ENCODE measurements at places on chromosomes 2 and 18.

- no peak for DNase-seq
These were observed 73.9 kb upstream of the TAF1B start for GRCh38 chr2:9769171-9770005.

- DNase-seq = peak; percentile 38
These were observed 72.0 kb upstream of the TMEM178A start for GRCh38 chr2:39593439-39594393.

GRCh38 chr2:109463891-109464290 is 149.9 kb downstream of the SEPTIN10 start:
- no peak for DNase-seq

- no peak for DNase-seq
These were observed 98.8 kb upstream of the EML6 start for GRCh38 chr2:54624591-54625071.

DNA sequence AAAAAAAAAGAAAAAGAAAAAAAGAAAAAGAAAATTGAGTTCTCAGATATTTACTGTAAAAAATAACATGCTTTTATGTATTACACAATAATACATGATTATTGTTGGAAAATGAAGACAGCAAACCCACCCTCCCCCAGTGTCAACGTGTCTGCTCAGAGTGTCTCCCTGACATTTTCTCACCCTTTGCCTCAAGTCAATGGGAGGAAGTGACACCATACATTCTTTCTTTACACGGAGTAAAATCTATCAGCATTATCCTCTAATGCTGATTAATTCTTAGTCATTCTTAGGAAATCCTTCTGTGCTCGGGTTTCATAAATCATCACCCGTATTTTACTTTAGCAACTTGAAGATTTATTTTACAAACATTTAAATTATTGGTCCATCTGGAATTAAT is 32.0 kb downstream of the CTAGE1 start:
- DNase-seq = no peak

DNA sequence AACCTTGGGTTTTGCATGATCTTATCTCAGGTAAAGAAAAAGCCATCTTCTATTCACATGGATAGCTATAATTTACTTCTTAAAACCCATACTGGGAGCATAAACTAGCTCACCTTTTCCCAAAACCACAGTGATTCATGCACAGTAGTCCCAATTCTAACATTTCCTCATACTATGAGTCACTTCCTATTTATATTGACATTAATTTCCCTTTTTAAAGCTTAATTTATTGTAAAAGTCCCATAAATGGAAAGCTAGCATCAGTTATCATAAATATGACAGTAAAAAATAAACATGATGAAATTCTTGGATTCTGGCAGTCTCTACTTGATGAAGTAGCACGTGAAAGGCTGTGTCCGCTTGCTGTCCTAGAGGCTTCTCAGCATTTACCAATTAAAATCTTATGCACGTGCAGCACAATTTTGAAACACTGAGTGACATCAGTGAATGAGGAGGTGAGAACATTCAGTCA is 180.1 kb downstream of the CDH2 start:
- no peak for DNase-seq

- no peak for DNase-seq
These were observed 60.8 kb downstream of the RHOB start for GRCh38 chr2:20507711-20508110.

DNA sequence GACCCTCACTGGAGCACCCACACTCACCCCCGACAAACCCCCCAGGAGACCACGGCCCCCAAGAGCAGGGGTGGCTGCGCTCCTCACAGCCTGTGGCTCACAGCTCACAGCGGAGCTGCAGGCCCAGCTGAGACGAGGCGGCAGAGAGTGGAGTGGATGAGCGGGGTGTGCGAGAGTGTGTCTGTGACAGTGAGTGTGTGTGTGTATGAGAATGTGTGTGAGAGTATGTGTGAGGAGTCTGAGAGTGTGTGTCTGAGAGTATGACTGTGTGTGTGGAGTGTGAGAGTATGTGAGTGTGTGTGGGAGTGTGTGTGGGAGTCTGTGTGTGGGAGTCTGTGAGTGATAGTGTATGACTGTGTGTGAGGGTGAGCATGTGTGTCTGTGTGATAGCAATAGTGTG is 55.3 kb upstream of the ID2 start:
- no peak for DNase-seq

GRCh38 chr2:187532333-187533120 is 21.7 kb downstream of the TFPI start:
- no peak for DNase-seq

DNA sequence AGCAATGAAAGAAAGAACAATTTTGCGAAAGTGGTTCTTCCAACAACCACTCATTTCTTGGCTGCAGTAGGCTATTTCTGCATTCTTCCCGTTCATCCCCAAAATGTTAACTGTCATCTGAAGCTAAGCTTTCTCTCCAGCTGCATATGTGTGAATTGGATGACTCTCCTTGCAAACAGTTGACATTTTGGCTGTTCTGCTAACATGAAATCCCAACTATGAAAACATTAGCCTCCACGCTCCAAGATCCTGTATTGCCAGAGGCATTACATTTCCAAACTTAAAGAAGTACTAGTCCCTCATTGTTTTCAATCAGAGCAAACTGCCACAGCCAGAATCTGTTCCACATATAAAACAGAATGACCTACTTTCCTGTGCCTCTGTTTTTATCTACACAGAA is 88.5 kb downstream of the TGIF1 start:
- no peak for DNase-seq

DNA sequence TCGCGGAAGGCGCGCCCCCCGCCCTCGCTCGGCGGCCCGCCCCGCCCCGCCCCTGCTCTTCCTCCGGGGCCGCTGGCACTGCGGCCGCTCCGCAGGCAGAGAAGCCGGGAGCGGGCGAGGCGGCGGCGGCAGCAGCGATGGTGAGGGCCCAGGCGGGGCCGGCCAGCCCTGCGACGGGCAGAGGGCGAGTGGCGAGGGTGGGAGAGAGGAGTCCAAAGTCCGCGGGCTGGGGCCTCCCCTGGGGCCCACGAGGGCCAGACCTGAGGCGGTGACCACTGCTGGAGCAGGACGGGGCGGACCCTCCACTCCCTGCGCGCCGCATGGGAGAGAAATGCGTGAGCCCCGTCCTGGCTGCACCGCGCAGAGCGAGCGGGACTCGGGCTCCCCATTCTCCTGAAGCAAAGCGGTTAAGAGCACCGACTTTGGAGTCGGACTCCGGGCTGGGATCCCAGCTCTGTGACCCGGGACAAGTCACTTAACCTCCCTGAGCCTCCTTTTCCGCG is at the start of gene VAMP5:
TSS of gene VAMP5 (plus strand) at position 78 of the 503 bp plus-strand sequence. CDS start at position 138, 60 bp downstream.
- DNase-seq = peak; percentile 37

- DNase-seq = no peak
These were observed 1.8 kb downstream of the NGEF start for GRCh38 chr2:233011268-233011650.

- DNase-seq = no peak
These were observed 267.6 kb upstream of the THSD7B start for GRCh38 chr2:136497709-136498108.

DNA sequence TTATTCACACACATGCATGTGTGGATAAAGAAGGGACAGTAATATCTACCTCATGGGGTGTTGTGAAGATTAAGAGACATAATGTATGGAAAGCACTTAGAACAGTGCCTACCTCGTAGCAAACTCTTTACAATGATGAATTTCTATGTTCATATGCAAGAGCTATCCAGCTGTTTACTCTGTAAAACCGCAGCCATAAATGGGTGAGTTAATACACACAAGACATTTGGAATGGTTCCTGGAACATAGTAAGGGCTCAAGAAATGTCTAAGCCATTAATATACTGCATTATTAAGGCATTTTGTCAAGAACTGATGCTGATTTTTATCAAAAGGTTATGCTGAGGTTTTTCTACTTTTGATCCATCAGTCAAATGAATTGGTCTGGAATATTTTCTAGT is 1076.2 kb downstream of the TSN start:
- DNase-seq = no peak

GRCh38 chr2:120988700-120989511 is 253.2 kb downstream of the GLI2 start:
- DNase-seq = no peak

DNA sequence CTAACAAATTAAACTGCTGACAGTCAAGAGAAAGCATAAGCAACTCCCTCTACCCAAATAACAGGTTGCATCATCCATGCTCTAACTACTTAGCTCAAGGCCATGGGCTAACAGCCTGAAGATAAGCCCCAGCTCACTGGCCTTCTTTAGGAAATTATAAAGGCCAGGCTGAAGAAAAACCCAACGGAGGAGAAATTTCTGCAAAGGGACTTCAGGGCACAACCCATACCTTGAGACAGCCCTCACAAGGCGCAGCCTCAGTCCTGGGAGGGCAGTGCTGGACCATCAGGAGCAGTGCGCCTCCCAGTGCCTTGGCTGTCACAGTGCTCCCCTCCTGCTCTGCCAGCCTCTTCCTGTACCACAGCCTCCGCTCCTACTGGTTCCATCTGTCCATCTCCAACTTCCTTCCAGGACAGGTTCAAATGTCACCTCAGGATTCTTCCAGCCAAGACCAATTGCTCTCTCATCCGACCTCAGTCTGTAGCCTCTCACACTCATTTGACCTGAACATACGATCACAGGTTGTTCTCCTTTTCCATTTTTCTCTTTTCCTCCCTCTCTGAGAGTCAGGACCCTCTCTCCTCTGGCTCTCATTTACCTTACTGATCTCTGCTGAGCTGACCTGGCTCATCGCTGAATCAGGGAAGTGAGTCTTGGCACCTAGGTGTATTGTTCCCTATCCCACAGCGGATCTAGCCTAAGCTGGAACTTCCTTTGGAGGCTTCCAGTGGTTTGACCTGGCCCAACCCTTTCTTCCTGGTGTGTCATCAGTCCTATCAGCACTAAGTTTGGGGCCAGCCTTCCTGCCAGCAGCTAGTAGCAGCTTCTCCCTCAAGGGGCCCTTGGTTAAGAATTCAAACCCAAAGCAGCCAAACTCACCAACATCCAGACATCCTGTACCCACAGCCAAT is 1.9 kb downstream of the MCFD2 start:
- DNase-seq = peak; percentile 45

- no peak for DNase-seq
These were observed 440.5 kb downstream of the NBAS start for GRCh38 chr2:15120631-15121030.

DNA sequence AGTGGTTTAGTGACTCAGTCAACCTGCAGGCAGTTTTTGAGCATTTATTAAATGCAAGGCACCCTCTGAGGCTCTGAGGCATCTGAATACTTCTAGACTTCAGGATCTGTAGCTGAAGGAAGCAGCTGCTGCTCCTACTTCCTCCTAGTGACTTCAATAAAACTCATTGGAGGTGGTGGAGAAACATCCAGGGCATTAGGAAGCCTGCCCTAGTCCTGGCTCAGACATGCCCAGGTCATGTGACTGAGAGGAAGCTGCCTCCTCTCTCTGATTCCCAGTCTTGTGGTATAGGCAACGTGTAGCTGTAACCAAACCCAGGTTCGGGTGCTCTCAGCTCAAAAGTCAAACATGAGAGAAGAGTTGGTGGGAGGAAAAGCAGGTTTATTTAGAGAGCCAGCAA is 287.2 kb upstream of the GYPC start:
- DNase-seq = no peak

DNA sequence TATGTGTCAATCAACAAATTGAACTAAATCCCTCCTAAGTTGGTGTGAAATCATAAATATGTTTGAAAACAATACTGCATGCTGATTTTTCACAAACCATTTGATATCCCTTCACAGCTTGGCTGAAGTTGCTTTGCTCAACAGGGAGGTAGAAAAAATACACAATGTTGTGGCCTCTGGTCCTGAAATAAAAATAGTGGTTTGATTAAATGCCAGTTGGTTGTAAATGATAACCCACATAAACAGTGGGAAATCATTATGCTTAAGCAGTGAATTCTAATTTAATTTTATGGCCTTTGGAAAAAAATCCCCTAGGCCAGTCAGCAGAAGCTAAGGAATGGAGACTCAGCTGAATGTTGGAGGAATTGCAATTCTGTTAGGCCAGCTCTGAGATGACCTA is 359.4 kb upstream of the CWC22 start:
- DNase-seq = no peak

DNA sequence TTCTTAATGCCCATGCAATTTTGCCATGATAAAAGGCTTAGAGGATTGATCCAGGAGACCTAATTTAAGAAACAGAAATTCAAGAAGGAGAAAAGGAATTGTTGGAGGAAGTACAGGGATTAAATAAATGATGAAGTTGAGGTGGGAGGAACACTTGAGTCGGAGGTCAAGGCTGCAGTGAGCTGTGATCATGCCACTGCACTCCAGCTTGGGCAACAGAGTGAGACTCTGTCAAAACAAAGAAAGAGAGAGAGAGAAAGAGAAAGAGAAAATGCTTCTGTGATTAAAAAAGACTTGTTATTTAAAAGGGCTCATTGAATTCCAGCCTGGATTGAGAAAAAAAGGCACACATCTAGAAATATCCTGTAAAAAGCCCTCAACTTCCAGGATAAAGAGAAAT is 123.2 kb downstream of the B3GNT2 start:
- no peak for DNase-seq

DNA sequence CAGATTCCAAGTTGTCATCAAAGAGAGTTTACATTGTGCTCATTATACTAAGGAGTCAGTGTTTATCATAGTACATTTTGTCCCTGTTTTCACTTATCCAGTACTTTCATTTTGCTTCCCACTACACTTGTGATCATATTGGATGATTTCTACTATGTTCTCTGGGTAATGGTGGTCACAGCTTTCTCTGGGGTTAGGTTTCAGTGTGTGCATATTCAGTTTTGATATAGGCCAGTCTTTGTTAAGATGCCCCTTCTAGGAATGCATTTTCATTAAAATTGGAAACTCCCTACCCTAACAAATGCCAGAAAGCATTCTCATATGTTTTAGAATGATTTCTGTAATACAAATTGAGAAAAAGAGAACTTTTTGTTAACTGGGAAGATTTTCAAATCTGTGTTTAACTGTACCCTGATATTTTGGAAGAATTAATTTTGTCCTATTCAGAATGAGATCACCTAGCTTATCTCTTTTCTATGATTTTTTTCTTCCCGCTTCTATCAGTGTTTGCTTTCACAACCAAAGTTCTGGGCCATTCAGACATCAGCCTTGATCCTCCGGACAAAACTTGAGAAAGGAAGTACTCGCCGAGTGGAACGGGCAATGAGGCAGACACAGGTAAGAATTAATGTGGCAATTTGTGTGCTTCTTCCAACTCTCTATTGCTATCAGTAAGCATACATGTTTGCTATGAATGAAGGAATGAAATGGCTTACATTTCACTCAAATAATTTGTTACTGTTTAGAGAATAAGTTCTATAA is 74.6 kb downstream of the TTC27 start:
- DNase-seq = no peak

DNA sequence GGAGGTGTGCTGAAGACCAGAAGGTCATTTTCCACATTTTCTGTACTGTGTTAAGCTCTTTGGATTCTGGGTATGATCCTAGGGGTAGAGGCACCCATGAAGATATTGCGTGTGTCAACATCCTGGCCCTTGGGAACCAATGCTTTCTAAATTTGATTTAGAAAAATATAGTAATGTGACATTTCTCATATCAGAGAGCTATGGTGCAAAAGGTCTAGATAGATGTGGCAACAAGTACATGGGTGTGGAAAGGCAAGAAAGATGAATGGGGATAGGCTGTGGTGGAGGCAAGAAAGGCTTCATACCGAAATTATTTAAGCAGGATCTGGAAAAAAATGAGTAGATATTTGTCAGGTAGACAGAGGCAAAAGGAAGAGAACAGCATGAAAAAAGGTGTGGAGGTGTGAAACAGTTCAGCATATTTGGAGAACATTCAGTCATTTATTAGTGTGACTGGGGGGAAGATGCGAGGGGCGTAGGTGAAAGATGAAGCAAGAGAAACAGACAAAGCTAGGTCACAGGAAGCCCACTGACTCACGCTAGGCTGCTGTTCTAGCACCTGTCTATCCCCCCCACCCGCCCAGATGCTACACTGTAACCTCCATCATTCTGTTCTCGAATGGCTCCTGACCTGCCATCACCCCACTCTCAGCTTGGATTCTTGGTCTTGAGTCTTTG is 11.7 kb downstream of the DOK1 start:
- no peak for DNase-seq

Data from mucosa of gallbladder (tissue), 1 donor.